NCI-H2081 treated with DMSO at 0.1 percent for 48 hours (cell line): ENCODE measurements at places on chromosomes 16 and 17.

GRCh38 chr16:66254751-66255150 lies 111.7 kb upstream of the CDH5 start:
- DNase-seq = no peak

- DNase-seq = no peak
These were observed 10.2 kb downstream of the DPEP1 start for GRCh38 chr16:89623511-89624261.

GRCh38 chr17:10879190-10879836 lies 41.4 kb upstream of the PIRT start:
- no peak for DNase-seq

DNA sequence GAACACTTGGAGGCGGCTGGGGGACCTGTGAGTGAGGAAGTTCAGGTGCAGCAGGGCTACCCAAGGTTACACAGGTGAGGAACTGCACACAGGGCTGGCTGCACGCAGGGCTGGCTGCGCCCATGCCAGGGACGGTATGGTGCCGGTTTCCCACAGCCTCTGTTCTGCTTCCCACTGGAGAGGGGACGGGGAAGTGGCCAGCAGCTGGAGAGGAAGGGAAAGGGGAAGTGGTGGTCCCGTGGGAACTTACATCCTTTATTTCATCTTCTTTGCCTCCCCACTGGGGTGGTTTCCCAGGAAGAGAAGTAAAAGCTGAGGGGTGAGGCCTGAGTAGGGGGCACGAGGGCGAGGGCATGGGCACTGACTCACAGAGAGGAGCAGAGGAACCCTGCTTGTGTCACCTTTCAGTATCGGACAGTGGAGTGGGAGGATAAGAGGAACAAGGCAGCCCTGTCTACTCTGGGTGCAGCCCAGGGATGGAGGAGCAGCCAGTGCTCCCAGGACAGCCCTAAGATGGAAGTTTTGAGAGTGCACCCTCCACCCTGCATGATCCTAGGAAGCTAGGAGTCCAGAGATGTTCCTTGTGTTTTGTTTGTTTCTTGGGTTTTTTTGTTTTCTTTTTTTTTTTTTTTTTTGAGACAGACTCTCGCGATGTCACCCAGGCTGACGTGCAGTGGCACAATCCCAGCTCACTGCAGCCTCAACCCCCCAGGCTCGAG lies 25.5 kb upstream of the CDH1 start:
- DNase-seq = no peak

- DNase-seq = no peak
These were observed 21.3 kb upstream of the CDH15 start for GRCh38 chr16:89150090-89150835.

DNA sequence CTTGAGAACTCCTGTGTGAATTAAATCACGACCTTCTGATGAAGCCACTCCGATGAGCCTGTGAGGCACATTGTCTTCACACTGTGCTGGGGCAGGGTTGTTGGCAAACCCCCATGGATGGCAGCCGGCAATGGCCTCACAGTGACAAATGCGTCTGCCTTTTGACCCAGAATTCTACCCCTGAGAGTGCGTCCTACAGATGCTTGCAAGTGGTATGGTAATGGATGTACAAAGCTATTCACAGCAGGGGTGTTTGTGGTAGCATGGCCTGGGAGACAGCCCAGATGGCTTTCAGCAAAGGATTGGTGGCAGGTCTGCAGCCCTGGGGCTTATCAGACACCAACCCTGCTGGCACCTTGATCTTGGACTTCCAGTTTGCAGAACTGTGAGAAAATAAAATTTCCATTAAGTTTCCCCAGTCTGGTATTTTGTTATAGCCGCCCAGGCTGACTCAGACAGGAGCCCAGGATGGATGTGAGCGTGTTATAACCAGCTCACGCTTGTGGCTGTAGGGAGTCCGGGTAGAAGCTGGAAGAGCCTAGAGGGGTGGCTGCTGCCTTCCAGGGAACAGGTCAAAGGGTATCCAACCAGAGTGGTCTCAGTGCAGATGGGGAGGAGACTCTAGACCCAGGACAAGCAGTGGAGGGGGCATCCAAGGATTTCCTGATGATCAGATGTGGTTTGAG lies 10.1 kb downstream of the AFMID start:
- DNase-seq = no peak

GRCh38 chr16:59342669-59343068 lies 608.6 kb upstream of the GOT2 start:
- DNase-seq = no peak

GRCh38 chr16:78998879-78999278 lies 601.7 kb downstream of the MAF start:
- no peak for DNase-seq

GRCh38 chr17:32350666-32351418 lies 885 bp downstream of the ZNF207 start:
- DNase-seq = no peak

DNA sequence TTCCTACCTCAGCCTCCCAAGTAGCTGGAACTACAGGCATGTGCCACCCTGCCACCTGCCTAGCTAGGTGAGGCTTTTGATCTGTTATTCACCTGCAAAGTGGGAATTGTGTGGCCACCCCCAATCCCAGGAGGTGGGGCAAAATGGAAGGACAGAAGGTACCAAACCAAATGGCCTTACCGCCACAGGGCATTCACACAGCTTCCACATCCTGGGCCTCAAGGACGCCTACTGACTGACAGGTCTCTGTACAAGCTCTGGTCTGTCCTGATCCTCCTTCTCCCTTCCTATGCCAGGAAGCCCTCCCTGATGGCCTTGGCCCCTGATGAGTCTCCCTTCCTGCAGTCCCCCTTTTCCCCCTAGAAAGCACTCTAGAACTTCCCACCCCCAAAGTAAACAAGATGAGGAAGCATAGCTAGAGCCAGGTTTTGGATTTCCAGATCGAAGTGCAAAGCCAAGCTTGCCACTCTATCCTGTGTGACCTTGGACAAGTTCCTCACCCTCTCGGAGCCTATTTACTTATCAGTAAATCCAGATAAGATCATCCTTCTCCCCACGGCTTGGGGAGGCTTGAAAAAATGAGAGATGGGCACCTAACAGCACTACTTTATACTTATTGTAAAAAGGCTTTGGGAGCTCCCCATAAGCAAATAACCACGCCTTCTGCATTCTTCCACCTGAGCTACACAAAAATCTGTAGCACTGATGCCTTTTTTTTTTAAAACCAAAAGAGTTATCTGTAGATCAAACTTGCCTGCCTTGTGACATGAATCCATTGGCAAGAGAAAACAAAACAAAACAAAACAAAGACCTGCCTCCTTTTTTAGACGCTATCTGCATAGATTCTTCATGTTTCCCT lies 4.5 kb downstream of the PLLP start:
- DNase-seq = no peak

GRCh38 chr17:59275618-59276017 lies 55.3 kb downstream of the GDPD1 start:
- no peak for DNase-seq

DNA sequence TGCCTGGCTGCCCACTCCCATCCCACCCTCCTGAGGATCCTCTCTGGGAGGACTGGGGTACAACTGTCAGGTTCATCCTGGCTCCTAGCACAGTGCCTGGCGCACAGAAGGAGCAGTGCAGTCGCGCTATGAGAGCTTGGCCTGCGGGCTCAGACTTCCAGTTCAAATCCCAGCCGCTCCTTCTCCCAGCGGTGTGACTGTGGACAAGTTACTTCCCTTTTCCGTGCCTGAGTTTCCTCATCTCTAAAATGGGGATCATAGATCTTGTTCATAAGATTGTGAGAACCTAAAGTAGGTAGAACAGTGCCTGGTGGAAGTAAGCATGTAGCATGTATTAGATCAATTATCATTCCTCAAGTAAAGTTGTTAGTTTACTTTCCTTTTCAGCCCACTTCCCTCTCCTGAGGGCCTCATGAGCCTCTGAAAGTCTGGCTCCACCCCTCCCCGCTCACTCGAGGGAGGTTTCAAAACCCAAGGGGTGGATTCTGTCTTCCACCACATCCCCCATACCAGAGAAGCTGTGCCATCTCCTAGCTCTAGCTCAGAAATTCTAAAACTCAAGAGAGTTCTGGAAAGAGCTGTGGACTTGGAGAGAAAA lies 19.9 kb upstream of the COL1A1 start:
- no peak for DNase-seq

GRCh38 chr17:79888009-79888540 lies 48.8 kb upstream of the CBX4 start:
- no peak for DNase-seq

DNA sequence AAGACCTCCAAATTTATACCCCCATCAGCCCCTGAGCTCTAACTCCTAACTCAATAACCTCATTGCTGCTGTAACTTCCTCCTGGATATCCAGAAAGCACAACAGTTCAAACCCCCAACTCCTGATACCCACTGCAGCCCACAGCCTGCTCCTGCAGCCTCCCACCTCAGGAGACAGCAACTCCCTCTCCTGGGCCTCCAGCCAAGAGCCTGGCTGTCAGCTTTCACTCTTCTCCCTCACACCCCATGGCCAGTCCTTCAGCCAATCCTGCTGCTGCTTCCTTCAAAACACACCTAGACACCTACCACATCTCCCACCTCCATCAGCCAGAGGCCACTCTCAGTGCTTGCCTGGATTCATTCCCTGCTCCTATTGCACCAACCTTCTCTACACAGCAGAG lies 5.4 kb downstream of the GINS2 start:
- DNase-seq = no peak

GRCh38 chr16:24452724-24453123 lies 86.6 kb upstream of the RBBP6 start:
- no peak for DNase-seq
